ENCODE measurements at places on chromosomes 3 and 15.

GRCh38 chr3:2793987-2794386 lies 316.2 kb downstream of the IL5RA start:
- no peak for DNase-seq

- DNase-seq, result no peak
Observed at GRCh38 chr15:59524331-59524731, 86.3 kb downstream of the FAM81A start.

GRCh38 chr15:96237002-96237401 lies 93.5 kb upstream of the NR2F2 start:
- DNase-seq, result no peak

- DNase-seq, result no peak
Observed at GRCh38 chr3:115021061-115021460, 126.0 kb downstream of the ZBTB20 start.

DNA sequence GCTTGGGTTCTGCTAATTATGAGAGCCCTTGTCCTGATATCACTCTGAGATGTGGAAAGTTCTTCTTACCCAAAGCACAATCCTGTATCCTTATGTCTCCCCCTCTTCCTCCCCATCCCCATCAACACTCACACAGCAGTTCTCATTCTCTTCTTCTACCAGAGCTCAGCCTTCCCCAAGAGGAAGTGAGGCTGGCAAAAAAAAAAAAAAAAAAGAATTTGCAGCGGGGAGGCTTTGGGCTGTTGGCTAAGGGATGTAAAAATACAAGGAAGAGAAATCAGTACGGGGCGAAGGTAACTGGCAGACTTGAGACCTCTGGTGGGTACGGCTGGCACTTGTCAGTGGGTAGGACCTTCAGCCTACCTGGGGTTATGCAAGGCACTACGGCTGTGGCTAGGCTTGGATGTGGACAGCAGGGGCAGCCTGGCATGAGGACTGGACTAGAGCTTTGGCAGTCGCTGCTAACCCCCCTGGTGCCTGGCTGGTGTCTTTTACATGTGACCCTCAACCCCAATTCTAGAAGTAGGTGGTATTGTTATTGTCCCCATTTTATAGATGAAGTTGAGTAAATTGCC lies 5.4 kb downstream of the VIPR1 start:
- DNase-seq, result no peak

DNA sequence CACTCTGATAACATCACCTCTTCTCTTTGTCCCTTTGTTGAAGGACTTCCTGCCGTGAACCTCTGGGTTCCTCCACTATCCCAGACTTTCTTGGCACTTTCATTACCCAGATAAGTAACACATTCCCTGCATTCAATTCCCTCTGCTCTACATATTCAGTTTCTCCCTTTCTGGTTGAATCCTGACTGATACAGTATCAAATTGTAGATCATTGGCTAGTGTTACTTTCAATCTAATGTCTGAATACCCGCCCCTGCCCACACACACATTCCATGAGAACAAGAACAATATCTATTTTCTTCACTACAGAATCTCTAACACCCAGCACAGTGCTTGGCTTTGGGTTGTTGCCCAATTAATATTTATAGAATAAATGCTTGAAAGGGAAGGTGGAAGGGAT lies 163.5 kb downstream of the ABHD5 start:
- no peak for DNase-seq

DNA sequence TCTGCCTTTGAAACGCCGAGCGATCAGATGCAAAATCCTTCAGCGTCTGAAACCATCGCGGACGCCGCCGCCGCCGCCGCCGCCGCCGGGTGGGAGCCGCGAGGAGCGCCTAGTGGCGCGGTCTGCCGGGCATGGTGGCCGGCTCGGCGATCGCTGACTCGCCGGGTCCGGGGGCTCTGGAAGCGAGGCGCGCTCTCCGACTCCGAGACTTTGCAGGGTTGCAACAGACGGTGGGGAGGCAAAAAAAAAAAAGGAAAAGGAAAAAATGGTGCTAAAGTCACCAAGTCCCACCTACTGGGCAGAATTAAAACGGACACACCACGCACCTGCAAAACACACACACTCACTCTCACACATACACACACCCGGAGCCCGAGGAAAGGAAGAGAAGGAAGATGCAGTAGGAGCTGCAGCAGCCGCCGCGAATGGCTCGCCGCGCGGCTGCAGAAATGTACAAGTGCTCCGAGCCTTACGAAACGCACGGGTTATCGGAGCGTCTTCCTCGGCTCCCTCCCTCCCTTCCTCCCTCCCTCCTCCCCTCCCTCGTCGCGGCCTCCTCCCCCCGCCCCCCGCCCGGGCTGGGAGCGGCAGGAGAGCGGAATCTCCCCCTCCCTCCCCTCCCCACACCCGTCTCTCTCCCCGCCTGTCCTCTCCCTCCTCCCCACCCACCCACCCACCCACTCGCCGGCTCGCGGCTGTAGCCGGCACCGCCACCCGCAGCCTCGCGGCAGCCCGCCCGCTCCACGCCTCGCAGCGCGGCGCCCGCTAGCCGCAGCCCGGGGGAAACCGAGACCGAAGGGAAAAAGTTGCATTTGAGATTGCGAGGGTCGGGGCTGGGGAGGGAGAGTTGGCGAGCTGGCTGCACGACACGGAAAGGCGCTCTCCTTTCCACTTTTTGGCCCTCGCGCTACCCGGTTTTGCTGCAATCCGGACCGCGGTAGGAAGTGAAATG lies at the start of gene NTRK3:
Gene NTRK3 (minus strand): TSS at position 461 of the 952 bp plus-strand sequence. CDS start 586 bp downstream, outside the sequence.
- DNase-seq, result no peak

DNA sequence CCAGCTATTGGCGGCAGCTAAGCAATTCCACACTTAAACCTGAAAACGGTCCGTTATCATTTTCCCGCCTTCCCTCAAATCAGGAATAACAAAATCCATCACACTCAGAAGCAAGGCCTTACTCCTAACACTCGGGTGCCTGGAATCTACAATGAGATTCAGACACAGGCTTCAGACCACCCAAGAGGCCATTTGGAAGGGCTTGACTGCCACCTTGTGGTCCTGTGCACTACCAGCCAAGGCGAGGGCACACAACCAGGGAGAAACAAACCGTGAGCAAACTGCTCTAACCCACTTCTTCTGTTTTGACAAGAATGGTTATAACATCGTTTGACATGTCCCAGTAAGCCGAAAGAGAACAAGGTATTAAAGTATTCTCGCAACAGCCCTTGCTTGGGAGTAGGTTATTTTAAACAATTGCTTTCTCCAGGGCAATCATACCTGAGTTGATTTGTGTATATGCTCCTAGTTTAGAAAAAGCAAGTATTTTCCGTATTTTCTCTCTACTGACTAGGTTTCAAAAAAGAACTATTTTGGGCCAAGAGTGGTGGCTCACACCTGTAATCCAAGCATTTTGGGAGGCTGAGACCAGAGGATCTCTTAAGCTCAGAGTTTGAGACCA lies 40.1 kb upstream of the TAFA4 start:
- peak; percentile 6 for DNase-seq

DNA sequence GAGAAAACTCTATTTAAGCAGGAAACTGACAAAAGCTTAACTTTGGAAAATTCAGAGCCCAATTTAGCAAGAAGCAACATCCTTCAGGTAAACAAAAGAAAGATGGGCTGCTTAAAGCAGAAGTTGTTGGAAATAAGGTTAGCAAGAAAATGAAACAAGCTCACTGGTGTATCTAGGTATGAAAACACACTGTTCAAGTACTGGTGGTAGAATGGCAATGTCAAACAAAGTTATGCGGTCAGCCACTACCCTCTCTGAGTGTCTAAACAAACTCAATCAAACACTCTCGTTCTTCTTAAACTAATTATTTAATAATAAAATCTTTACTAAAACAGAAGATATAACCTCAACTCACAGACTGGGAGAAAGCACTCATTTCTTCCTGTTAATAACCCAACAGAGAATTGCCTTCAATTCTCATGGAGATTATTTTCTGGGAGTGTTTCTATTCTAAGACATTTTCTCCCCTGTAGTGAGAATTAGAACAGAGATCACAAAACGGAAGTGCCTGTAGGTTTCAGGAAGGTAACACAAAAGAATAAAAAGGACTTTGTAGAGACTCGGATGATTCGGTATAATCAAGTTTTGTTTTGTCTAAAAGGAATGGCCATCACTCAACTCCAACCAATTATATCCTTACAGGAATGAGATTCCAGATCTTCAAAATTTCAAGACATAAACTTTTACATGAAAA lies 28.9 kb downstream of the PRICKLE2 start:
- no peak for DNase-seq

- no peak for DNase-seq
Observed at GRCh38 chr3:194592798-194593752, 40.1 kb downstream of the TMEM44 start.

- DNase-seq, result no peak
Observed at GRCh38 chr3:139827833-139828232, 107.2 kb upstream of the CLSTN2 start.

GRCh38 chr15:55118344-55118870 lies 78.3 kb downstream of the RSL24D1 start:
- no peak for DNase-seq

DNA sequence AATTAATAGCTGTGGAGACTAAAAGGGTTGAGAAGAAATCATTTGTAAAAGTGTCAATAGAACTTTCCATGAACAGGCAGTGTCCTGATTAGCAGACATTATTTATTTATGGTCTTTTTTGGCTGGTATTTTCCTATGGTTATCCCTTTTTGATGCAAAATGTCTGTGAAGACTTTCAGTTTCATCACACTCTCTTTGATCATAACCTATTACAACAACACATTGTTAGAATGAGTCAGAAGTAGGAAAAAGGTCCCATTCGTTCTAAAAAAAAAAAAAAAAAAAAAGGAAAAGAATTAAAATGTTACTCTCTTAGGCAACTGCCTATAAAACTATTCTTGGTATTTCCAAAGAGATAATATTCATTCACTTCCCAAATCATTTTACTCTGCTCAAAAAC lies 62.1 kb downstream of the SLC49A4 start:
- DNase-seq, result no peak

- DNase-seq, result no peak
Observed at GRCh38 chr3:63538919-63539318, 113.6 kb upstream of the SNTN start.

GRCh38 chr15:65790694-65791334 lies 1.3 kb downstream of the DENND4A start:
- no peak for DNase-seq

GRCh38 chr3:39506863-39507262 lies 39.4 kb downstream of the MOBP start:
- DNase-seq, result no peak

- no peak for DNase-seq
Observed at GRCh38 chr3:193574488-193575070, 18.4 kb upstream of the OPA1 start.

DNA sequence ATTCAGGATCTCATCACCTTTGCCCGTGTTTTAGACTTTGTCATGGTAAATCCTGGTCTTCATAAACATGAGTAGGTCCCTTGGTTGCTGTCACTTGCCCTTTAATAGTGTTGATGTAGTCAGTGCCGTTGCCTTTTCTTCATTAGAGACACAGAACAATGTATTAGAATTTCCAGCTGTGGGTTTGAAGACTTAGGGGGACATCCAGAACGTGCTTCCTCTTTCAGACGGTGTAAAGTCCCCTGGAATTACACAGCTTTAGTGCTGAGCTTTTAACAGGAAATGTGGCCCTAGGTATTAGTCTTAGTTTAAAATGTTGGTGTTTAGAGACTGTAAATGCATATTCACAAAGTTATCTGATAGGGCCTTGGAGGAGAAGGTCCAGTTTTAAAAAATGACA lies 8.8 kb upstream of the LRCH3 start:
- DNase-seq, result no peak

- DNase-seq, result no peak
Observed at GRCh38 chr3:33521736-33522135, 81.5 kb upstream of the UBP1 start.

- DNase-seq, result no peak
Observed at GRCh38 chr15:22989576-22990477, 9.7 kb upstream of the CYFIP1 start.

All from stimulated activated CD4-positive, alpha-beta T cell treated with anti-CD3 and anti-CD28 coated beads, Interleukin-12 subunit alpha, Interleukin-12 subunit beta, amount 100 ng/mL, for 48 hours (primary cell).